ENCODE measurements at places on chromosomes 6 and 20.
A peak's percentile ranks its signal among the peaks of the same experiment; 100 is the strongest.

DNA sequence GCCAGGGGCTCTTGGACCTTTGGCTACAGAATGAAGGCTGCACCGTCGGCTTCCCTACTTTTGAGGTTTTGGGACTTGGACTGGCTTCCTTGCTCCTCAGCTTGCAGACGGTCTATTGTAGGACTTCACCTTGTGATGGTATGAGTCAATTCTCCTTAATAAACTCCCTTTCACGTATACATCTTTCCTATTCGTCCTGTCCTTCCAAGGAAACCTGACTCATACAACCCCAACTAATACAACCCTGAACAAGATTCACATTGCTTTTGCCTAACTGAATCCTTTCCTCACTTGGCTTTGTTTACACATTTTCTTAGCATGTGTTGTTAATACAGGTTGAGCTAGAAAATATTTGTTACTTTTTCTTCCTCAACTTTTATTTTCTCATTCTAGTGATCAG lies 21.9 kb downstream of the TBXT start:
- DNase-seq = no peak

- peak; percentile 27 for DNase-seq
These were observed 649.1 kb upstream of the GJE1 start for GRCh38 chr6:141483598-141484061.

DNA sequence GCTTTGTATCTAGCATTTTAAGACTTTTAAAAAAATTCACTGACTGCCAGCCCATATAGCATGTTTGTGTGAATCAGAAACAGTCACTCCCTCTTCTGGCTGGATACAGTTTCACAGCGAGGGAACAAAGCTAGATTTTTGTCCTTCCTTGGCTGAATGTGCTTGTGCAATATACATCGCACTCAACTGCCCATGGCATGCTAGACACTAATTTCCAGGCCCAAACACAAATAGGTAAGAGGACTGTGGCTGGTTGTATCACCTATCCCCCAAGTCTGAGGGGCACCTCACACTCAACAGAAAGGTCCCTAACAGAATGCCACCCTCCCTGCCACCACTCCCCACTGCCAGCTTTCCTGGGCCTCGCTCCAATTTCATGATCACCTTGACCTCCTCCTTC lies 16.2 kb upstream of the BLCAP start:
- no peak for DNase-seq

GRCh38 chr6:37192666-37193065 lies 22.7 kb downstream of the PIM1 start:
- no peak for DNase-seq

DNA sequence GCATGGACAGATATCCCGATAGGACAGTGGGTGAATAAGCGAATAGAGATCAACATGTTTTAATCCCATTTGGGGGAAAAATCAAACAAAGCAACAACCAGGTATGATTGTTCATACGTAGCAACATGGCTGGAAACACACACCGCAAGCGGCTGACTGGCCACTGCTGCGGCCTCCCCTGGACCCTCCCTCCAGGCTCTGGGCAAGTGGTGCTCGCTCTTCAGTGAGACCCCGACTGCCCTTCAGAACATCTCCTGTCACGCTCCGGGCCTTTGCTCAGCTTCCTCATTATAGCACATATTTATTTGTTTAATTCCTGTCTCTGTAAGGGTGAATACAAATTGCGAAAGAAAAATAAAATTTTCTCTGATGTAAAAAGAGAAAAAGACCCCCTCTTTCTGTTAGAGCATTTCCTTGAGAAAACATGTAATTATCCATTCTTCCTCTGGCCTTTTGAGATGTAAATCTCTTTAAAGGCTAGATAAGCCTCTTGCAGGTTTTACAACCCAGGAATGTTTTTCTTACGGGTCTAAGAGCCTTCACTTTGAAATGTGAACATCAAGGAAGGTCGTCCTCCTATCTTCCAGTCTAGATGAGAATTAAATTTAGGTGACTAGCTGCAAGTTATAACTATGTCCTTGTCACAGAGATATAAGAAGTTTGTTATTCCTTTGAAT lies 11.0 kb upstream of the FAM210B start:
- no peak for DNase-seq

- no peak for DNase-seq
These were observed 48.6 kb upstream of the PKHD1 start for GRCh38 chr6:52136055-52136454.

- DNase-seq = no peak
These were observed 77.8 kb downstream of the STMND1 start for GRCh38 chr6:17179530-17180073.

GRCh38 chr6:133184798-133185372 lies 56.3 kb upstream of the EYA4 start:
- no peak for DNase-seq

DNA sequence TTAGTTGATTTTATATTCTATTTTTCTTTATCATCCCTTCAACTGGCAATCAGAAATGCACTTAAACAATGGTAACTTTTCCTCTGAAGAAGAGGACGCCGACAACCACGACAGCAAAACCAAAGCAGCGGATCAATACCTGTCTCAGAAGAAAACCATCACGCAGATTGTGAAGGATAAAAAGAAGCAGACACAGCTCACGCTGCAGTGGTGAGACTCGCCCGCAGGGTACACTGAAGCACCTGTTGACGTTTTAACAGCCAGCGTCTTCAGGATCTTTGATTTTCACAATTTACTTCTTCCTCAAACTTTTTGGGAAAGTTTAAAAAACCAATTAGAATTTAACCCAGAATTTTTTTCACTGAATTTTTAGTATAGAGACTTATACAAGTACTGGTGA lies 701 bp downstream of the RFX6 start:
- no peak for DNase-seq

- no peak for DNase-seq
These were observed 54.0 kb downstream of the GMPR start for GRCh38 chr6:16292432-16292831.

DNA sequence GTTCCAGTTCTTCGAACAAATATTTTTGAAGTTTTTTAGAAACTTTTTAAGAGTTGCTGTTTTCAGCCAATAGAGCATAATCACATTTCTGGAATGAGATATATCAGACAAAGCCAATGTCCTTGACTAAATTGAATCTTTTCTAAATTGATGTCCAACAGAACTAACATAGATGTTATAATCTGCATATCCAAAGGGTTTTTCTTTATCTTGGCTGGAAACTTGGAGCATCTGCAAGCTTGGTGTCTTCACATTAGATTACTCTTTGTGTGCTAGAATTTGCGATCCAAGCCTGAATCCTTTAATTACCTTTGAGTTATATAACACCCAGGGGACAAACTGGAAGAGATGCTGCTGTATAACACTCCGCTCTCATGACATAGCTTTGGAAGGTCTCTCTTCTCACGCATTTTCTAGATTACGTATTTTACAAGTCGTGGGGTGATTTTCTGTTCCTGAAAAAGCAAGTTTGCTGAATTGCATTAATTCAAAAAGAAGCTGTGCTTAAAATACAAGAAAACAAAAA lies 64.4 kb upstream of the FUCA2 start:
- no peak for DNase-seq

GRCh38 chr6:133774356-133774755 lies 114.6 kb upstream of the TCF21 start:
- DNase-seq = no peak

DNA sequence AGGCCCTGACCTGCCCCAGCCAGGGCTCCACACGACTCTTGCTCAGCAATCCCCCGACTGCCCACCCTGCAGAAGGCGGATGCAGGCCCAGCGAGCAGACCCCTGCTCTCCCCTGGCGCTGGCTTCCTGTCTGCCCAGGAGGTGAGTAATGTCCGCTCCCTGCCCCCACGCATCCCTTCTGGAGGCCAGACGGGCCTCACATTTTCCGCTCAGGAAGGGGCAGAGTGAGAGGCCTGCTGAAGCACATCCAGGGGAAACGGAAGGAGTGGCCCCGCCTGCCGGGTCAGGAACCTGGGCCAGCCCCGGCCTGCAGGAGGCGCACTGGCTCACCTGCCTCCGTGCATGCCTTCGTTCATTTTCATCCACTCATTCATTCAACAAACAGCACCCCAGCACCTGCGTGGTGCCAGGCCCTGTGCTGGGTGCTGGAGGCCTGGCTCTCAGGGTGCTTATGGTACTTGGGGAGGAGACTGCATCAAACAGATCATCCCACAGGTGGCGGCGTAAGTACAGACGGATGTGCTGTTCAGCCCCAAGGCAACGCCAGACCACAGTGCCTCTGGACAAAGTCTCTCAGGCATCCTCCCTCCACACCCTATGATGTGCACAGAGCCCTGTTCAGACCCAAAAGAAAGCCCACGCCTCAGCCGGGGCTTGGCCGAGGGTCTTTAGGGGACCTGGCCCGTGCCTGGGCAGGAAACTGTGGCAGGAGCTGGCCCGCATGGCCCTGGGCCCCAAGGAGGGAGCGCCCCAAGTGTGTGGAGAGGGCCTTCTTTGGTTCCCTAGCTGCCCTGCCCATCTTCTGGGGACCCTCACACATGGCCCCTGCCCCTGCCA lies 112.1 kb downstream of the ASXL1 start:
- DNase-seq = no peak

- DNase-seq = no peak
These were observed 1.3 kb downstream of the NRSN1 start for GRCh38 chr6:24127316-24127715.

GRCh38 chr6:46048646-46049297 lies 33.1 kb upstream of the CLIC5 start:
- no peak for DNase-seq

DNA sequence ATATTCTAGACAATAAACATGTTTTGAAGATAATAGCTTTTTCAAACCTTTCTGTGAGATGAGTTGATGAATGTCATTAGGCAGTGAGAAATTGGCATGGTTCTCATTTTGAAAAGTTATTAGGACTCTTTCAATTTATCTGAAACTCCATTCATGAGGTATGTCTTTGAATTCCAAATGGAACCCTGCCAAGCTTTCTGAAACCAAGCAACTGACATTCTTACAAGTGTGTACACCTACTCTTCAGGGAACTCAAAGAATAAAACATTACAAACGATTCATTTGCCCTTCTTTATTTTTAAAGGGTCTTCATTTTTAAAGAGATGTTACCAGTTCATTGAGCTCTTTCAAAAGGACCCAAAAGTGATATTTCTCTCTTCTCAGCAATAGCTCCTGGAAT lies 2.1 kb upstream of the TRDN start:
- no peak for DNase-seq

DNA sequence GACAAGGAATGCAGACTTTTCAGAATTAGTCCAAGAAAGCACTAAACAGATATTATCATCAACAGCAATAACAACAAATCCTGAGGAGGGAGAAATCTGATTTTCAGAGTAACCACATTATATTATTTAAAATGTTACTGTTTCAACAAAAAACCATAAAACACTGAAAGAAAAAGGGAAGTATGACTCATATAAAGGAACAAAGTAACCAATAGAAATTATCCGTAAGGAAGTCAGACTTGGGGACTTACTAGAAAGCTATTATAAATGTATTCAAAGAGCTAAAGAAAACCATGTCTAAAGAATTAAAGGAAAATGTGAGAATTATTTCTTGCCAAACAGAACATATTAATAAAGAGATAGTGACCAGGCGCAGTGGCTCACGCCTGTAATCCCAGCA lies 98.1 kb downstream of the MYLK4 start:
- DNase-seq = no peak

DNA sequence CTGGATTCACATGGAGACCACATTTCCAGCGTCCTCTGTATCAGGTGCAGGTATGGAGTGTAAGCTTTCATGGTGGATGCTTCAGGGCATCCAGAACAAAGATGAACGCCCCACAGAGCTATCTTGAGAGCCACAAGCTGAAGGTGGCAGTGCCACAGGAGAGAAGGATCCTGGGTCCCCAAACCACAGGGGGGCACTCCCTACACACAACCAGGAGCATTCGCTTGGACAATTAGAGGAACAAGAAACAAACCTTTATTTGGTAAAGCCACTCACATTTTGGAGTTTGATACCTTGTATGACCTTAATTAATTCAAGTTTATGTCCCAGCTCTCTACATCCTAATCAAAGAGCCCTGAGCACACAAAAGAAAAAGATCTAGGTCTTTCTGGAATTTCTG lies 406.3 kb downstream of the PREX1 start:
- no peak for DNase-seq

DNA sequence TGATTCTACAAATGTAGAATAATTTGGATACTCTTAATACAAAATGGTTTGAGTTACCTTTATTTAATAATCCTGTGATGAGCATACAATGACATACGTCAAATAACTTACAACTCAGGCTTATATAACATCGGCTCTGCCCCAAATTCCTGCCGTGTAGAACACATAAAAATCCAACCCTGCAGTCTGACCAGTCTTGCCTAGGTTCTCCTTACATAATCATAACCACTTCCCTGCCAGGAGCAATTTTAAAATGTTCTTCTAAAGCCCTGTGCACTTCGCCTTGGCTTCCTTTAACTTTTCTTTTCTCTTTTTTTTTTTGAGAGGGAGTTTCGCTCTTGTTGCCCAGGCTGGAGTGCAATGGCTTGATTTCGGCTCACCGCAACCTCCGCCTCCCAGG lies 16.2 kb upstream of the IER3 start:
- no peak for DNase-seq

DNA sequence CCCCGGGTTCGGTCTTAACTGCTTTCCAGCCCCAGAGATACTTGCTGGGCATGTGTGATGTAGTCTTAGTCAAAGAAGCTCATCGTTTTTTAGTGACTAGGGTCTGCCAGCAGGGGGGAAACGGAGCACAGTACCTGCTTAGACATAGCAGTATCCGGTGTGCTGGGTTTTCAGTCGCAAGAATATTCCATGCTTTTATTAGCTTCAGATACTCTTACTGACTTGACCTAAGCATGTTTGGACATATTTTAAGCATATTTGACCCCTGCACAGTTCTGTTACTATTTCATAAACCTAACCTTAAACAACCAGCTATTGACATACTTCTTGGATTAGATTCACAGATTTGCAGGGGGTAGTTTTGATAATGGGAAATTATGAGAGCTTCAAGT lies 3.0 kb downstream of the E2F3 start:
- DNase-seq = peak; percentile 22

GRCh38 chr6:90249034-90249433 lies 47.6 kb downstream of the BACH2 start:
- no peak for DNase-seq

DNA sequence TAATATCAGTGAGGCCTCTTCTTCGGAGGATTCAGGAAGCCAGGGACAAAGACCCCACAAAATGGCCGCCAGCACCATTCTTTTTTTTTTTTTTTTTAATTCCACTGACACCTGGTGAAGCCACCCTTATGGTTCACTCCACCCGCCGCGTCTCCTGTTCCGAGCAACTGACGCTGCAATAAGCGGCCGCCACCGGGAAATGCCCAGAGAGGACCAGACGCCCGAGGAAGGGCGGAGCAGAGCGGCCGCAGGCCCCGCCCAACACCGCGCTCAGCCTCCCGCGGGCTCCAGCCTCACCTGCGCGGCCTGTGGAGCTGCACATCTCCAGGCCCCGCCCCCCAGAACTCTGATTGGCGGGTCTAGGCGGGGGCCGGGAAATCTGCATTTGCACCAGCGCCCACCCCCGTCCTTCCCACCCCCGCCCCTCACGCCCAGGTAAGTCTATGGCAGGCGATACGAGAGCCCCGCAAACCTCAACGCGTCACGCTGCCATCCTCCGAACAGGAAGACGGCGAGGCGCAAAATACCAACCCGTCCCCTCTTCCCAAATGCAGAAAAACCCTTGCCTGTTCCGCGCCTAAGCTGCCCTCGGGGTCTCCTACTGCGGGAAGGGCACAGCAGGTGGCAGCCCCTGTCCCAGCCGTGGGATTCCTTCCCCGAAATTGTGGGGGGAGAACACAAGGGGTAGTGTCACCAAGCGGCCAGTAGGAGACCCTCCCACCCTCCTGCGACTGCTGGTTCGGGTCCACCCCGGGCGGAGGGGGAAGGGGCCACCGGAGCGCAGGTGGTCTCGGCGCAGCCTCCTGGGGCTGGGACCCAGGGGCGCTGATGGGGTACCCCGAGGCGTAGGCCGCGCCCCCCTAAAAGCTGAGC lies 960 bp downstream of the ATP9A start:
- peak; percentile 92 for DNase-seq
